ENCODE measurements at places on chromosomes 4 and X.

DNA sequence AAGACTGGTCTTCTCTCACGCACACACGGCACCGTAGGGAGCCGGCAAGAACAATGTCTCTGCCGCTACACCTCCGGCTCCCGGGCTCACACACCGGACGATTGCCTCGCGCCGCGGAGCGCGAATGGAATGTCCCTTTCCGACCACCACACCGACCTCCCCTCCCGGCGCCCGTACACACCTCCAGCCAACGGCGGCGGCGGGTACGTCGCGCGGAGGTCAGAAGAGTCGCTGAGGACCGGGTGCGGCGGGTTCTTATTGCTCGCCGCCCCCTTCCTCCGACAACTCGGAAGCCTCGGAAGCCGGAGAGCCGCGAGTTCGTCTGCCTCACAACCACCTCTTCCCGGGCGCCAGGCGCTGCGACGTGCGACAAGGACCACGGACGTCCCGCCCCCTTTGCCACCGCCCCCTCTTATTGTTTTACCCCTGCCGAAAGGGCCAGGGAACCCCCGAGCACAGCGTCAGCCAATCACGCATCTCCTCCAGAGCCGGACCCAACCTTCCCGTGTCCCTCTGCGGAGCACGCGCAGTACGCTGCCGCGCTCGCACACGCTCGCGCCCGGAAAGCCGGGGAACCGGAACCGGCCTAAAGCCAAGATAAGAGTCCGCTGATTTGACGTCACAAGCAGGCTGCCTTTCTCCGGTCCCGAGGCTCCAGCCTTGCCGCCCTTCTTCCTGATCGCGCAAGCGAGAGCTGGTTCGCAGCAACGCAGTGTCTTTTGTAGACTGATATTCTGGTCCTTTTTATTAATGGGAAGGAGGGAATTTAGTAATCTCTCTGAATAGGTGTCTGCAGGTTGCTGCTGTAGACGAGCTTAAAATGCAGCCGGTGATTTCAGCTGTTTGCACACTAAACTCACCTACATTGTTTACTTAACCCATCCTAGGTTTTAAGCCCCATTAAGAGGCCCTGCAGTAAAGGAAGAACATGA lies at the start of gene G3BP2:
Gene G3BP2 (minus strand): TSS at position 385 of the 932 bp plus-strand sequence. CDS start 11,386 bp downstream, outside the sequence.
- peak; percentile 98 for DNase-seq

DNA sequence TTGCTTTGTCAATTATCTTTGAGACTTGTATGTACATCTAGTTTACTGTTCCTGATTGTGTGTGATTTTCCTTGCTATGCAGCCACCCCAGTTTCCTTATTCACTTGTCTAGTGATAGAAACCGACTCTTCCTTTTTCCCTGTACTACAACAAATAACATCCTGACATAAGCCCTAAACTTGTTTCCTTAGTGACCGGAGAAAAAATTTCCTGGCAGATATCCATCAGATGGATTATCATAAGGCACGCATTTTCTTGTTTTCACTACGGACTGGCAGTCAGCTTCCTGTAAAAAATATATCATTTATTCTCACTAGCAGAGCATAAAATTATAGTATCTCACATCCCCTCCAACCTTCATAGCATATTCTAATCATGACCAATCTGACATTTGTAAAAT lies 410.7 kb downstream of the CENPC start:
- DNase-seq, result no peak

DNA sequence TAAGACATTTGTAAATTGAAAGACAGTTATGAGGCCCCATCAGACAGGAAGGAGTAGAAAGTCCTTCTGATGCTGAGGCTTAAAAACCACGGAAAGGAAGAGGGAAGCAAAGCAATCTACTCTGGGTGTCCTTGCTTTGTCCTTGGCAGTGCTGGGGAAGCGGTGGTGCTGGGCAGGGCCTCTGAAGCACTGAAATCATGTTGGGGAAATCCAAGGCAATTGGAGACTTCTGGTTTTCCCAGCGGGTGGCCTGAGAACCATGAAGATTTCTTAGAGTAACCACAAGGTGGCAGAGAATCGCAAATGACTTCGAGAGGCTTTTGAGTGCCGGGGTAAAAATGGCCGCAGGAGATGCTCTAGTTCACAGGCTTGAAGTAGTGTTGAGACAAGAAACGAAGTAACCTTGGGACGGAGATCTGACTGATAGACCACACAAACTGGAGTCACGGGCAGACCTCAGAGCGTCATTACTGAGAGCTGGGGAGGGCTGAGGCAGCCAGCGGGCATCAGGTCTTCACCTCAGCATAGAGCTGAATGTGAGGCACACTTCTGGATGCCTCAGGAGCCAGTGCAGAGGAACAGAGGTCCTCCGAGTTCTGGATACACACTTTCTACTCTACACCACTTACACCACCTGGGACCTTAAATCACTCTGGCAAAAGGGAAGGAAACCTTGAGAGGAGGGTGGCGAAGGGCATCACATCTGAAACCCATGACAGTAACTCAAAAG lies 130.7 kb upstream of the GPRIN3 start:
- peak; percentile 55 for DNase-seq

- no peak for DNase-seq
Measured at GRCh38 chr4:100113096-100113495, 77.2 kb downstream of the DDIT4L start.

DNA sequence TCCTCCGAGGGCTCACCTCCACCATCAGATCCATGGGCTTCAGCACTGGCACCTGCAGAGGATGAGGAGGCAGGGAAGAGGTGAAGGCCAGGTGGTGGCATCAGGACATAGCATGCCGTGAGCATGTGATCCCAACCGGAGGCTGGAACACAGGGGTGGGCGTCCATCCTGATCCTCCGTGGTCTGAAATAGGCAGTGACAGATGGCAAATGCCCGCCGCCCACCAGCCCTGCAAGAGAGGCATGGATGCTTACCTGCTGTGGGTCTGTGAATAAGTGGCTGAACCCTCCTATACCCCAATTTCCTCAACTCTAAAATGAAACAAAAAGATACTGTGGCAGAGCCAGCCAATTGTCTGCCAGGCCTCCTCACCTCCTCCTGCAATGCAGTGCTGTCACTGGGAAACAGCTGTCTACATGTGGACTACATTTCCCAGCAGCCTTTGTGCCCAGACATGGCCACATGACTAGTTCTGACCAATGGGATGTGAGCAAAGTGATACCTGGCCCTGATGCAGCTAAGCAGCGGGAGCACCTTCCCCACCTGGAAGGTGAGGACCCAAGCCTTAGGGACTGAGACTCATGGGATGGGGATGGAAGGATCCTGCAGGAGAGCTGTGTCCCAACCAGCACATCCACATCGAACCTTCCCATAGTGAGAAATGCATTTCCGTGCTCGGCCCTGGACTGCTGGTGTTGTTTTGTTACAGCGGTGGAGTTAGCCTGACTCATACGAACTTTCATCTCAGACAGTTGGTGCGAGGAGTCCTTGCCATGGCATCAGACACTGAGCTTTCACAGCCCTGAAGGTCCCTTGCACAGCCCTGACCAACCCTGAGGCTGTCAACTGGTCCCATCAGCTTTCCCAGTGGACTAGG lies 99.5 kb downstream of the PPP2R2C start:
- peak; percentile 20 for DNase-seq

DNA sequence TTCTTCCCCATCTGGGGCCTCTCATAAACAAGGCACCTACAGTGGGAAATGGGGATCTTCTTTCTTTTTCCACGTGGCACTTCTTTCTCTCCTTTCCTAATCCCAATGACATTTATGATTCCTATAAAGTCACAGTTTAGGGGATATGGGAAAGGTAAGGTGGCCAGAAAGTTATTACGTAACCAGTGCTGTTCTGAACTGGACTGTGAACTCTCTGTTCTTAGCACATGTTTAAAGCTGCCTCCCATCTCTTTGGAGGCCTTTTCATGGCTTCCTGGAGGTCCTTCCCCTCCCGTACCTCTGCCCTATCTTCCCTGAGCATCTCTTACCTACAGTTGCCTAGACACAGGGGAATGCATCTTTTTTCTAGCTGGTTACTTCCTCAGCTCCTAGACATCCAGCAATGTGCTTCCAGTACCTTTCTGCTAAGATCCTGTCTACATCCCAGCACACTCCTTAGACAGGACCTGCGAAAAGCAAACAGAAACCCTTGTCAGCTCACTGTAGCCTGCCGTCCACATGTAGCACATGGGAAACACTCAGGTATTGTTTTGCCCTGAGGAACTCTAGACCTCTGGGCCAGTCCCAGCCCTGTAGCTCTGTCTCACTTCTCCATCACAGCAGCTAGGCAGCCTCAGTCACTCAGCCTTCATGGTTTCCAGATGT lies 195.4 kb downstream of the NWD2 start:
- no peak for DNase-seq

DNA sequence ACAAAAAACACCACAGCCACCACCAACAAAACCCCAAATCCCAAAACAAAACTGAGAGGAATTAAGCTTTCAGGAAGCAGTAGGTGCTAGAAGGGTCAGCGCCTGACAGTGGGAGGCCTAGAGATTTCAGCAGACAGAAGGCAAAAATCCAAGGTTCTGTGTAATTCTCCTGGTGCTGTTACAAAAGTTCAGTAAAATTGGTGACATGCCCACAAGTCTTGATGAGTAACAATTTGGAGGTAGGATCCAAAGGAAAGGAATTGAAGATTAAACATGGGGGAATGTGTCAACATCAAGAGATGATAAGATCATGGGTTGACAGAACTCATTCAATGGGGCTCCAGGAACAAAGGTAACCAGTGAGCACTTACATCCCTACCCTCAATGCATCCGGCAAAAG lies 653.8 kb upstream of the CPEB2 start:
- DNase-seq, result no peak

DNA sequence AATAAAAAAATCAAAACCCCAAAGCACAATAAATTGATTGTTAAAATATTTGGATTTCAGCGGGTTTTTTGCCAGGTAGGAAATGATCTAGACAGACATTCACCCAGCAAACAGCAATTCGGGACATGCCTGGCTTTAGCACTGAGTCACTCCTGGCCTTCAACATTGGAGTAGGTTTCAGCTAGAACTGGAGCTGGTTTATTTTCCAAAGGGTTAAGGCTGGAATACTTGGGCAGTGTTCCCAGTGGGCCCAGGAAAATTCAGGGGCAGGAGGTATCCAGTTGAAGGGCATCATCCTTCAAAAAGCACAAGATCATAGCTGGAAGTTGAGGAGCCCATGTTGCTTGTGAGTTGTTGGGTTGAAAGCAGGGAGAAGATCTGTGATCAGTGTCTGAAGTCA lies 41.0 kb downstream of the TXLNG start:
- no peak for DNase-seq

GRCh38 chr4:146709956-146710355 lies 71.3 kb downstream of the POU4F2 start:
- no peak for DNase-seq

- peak; percentile 55 for DNase-seq
Measured at GRCh38 chr4:119041951-119042560, 93.6 kb upstream of the MYOZ2 start.
